ENCODE measurements at places on chromosomes 12 and 14. TPM values are rescaled to one million over a fixed set of nuclear protein-coding genes. Genes with fewer than 3 reads are reported as not detected.

The LIN7A gene
- not detected for total RNA-seq

The LETMD1 gene
- 54.1 TPM for total RNA-seq

The CISTR gene
- not detected for total RNA-seq

The BIN2 gene
- total RNA-seq, result 138 TPM

The KLRD1 gene
- total RNA-seq, result 1.0 TPM

The KNTC1 gene
- total RNA-seq, result 23.3 TPM

- DNase-seq, result no peak
Observed at GRCh38 chr12:110686294-110686903, 2.5 kb downstream of the HVCN1 start.

DNA sequence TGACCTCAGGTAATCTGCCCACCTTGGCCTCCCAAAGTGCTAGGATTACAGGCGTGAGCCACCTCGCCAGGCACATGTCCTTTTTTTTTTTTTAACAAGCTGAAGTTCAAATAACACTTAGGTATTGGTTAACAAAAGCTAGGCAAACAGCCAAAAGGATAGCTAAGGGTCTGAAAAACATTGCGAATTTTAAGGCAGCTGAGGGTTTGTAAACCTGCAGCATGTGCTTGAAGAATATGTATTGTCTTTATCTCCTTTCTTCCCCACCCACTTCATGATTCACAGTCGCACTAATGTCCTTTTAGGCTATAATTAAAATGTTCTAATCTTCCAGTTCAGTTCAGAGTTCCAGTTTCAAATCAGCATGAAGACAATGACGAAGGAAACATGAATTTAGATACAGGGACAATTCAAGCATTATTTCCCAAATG, 30.1 kb upstream of the CERS5 start:
- no peak for DNase-seq

GRCh38 chr14:88196925-88197324, 126.1 kb downstream of the KCNK10 start:
- DNase-seq, result no peak

DNA sequence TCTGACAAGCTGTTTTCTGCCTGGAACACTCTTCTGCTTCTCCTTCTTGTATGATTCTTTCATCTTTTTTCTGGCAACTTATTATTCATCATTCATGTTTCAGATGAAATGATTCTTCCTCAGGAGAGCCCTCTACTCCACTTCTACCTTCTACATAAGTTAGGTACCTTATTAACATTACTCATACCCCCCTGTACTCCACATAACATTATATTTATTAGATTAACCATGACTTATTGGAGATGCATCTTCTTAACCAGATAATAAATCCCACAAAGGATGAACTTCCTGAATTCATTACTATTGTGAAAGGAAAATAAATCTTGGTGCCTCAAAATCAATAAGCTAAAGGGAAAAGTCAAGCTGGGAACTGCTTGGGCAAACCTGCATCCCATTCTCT, 1636.5 kb upstream of the FLRT2 start:
- no peak for DNase-seq

DNA sequence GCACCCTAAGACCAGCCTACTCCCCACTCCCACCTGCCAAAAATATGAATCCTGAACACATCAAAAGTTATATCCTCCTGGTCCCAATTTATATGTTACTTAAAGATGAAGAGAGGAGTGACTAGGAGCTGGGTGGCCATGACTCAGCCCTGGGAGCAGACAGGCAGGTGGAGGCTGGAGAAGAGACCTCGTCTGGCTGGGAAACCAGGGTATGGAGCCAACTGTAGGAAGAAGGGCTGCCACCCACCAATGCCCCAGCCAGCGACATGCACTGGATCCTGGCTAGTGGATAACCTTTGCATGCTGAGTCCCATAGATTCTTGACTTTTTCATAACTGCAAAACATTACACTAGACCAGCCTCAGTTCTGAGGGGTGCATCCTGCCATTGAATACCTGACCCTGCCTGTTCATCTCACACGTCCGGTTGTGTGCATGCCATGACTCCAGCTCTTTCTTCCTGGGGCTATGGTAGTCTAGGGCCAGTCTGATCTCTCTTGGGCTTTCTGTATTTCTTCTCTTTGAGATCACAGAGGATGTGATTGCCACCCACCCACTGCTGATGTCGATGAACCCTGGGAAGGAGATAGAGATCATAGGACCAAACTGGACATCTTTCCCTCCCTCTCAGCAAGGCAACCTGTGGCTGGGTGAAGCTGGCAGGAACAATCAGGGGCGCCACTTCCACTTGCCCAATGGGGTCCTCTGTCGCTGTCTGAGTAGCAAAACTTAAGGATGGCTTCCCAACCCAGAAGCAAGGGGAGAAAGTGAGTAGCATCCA, 69.6 kb upstream of the DDX11 start:
- DNase-seq, result no peak

DNA sequence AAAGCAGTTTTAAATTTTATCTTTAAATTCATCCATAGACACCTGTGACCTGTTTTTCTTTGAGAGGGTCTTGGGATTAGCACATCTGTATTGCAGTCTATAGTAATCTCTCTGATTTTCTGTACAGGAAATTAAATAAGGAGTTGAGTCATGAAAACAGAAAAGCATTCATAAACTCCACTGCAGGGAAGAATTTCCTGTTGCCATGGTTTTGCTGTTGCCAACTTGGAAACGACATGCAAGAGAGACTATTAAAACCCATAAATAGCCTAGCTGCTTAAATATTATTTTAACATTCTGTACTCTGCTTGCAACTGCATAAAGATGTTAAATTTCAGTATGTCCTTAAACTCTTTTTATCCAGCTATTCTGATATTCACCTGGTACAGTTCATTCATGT, 281.0 kb upstream of the RGS6 start:
- DNase-seq, result no peak

DNA sequence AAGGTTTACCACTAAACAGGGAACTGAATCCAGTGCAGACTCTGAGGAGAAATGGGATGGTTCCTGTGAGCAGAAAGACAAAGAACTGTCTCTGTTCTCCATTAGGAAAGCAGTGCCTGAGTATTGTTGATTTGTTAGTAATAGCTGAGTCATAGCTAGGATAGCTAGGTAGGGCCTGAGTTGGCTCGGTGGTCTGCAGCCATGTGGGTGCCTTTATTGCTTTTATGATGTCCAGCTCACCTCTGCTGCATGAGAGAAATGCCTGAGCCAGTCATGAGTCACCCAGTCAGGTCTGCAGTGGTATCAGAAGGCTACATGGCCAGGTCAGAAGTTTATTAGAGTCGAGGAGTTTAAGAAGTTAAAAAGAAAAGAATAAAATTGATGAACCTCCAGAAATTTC, 24.2 kb downstream of the TRHDE start:
- DNase-seq, result no peak

DNA sequence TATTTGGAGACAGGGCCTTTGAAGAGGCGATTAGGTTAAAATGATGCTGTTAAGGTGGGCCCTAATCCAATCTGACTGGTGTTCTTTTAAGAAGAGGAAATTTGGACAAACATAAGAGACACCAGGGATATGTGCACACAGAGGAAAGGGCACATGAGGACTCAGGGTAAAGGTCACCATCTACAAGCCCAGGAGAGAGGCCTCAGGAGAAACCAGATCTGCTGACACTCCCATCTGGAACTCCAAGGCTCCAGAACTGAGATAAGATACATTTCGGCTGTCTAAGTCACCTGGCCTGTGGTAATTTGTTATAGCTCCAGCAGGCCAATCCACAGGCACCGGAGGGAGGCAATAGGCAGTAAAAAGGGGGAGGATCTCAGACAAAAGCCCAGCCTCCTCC, 48.6 kb downstream of the KICS2 start:
- no peak for DNase-seq

DNA sequence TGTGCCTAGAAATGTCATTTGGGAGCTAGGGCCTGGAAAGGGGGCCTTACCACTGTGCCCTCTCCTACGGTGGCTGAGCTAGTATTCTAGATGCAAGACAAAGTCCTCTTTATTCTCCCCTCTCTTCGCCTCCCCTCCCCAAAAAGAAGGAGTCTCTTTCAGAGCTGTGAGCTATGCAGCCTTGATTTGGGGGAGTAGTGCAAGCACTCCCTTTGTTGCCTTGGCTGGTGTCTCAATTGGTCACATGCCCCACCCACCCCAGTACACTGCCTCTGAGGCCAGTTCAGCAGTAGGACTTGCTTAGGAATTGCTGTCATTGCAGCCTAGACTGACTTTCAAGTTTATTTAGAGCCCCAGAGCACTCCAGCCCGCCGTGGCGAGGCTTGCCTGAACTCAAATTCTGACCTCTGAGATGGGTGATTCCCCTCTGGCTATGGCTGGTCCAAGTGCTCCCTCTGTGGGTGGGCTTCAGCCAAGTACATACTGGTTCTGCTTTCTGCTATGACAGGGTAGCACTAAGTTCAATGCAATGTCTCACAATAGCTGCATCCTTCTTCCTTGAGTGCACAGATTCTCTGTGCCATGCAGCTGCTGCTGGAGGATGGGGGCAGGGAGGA, 37.0 kb upstream of the FBXO33 start:
- peak; percentile 35 for DNase-seq

GRCh38 chr12:47160316-47161244, 80.8 kb upstream of the AMIGO2 start:
- DNase-seq, result no peak

GRCh38 chr14:81219759-81220579, 790 bp downstream of the GTF2A1 start:
- peak; percentile 56 for DNase-seq

Measured in CD4-positive, alpha-beta T cell (primary cell).